ENCODE measurements at places on chromosomes 4 and X.

- no peak for DNase-seq
These were observed 2.4 kb downstream of the SLC49A3 start for GRCh38 chr4:686413-687040.

- no peak for DNase-seq
These were observed 307.0 kb downstream of the ADGRL3 start for GRCh38 chr4:61507091-61507490.

DNA sequence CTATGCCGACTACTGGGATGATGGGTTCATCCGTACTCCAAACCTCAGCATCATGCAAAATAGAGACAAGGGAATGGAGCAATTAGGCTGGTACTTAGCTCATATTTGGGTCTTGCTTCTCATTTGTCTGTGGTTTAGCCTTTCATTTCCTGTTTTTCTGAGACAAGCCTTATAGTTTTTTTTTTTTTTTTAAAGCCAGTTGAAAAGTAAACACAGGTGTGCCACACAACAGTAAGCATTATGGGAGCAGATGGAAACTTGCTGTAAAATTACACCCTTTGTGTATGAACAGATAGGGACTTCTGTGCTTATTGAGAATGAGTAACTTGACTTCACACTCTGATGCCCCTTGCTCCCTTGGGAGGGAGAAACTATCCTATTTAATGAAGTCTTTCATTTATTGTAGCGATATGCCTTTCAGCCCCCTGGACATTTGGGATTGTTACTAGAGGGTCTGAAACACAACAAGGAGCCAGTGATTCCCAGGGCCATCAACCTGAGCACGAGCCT lies 13.7 kb downstream of the RASSF6 start:
- DNase-seq: no peak

DNA sequence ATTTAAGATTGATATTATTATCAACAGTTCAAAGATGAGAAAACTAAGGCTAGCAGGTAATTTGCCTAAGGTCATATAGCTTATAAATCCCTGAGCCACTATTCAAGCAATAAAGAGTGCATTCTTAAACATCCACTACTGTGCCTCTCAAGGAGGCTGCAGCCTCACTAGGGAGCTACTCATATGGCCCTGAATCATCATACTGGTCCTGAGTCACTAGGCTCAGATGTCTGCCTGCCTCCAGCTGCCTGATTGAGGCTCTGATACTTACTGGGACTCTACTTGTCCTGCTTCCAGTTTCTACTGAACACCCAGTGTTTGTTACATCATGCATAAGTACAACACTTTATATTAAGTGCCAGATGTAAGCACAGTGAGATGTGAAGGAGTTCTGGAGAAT lies 110.7 kb downstream of the AASDH start:
- DNase-seq: no peak

GRCh38 chr4:23504083-23504482 lies 385.8 kb downstream of the PPARGC1A start:
- no peak for DNase-seq

- DNase-seq: no peak
These were observed 6.3 kb upstream of the RTL5 start for GRCh38 chrX:72137846-72138495.

- peak; percentile 4 for DNase-seq
These were observed 124.4 kb upstream of the SLC34A2 start for GRCh38 chr4:25531272-25531671.

DNA sequence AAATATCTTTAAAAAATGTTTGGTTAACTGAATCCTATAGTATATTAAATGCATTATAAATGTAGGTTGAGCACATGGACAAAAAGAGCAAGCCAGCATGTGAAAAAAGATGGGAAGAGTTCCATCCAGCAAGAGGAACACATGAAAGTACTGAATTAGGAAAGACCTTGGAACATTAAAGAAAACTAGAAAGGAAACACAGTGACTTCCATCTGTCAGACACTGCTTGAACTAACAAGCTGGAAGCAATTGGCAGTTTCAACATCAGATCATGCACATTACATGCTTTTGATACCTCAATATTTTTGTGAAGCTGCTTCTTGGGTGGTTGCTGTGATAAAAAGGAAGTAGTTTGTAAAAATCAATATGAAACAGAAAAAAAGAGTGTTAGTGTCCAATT lies 626.8 kb upstream of the GNPDA2 start:
- no peak for DNase-seq

GRCh38 chr4:98204236-98204553 lies 57.0 kb upstream of the RAP1GDS1 start:
- DNase-seq: no peak

DNA sequence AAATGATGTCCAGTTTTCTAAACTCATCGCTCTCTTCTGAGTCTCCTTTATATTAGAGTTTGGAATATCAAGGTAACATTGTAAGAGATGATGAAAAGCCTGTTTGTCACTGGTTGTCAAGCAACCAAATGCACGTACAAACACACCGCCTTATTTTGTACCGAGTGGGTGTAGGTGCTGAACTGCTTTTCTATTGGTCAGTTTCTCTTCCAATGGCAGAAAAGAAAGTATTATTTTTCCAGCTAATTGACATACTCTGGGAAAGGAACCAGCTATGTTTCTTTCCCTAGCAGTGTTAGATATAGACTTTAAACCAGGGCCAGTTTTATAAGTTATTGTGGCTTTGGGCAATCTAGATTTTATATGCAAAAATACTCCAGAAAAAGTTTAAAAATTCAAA lies 6.6 kb upstream of the PPM1K start:
- DNase-seq: no peak

DNA sequence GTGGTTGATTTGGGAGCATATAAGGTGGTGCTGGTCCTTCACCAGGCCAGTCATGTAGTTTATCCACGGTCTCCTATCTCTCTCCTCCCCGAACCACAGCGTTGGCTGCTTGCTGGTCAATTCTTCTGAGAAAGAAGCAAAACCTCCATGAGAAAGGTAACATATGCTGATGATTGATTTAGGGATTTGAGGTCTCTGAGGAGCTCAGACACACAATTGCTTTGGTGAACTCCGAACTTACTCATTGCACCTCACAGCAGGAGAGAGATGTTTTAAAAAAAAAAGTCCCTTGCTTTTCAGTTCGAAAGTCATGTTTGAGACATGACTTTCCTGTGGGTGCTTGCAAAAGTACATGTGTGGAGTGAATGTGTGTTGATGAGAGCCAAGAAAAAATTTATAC lies 100.2 kb downstream of the TSPAN7 start:
- no peak for DNase-seq

DNA sequence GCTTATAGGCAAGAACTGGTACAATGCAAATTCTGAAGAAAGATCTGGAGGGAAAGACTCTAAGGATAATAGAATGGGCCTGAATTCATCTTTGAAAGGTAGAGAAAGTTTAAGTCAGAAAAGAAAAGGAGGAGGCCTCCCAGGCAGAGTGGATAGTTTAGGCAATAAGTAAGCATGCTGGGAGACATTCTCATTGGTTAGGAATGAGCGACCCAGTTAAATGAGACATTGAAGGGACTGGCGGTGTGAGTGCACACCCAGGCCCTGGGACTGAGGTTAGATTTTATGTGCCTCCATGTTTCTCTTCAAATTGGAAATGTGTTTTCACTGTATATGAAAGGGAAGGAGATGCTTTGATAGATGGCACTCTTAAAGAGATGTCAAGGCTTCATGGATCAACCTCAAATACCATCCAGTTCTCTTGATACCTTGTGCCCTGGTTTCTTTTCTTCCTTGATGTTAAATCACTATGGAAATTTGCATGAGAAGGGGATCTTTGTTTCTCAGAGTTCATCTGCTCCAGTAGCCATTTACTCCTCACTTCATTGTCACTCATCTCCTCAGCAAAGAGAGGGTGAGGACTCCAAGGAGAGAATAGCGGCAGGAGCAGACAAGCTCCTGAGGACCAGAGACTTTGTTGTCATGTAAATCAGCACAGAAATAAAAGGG lies 584.2 kb upstream of the INTU start:
- DNase-seq: no peak

Measured in dermis blood vessel endothelial cell (primary cell).